GM06990 (cell line): ENCODE measurements at places on chromosomes 4 and X.

DNA sequence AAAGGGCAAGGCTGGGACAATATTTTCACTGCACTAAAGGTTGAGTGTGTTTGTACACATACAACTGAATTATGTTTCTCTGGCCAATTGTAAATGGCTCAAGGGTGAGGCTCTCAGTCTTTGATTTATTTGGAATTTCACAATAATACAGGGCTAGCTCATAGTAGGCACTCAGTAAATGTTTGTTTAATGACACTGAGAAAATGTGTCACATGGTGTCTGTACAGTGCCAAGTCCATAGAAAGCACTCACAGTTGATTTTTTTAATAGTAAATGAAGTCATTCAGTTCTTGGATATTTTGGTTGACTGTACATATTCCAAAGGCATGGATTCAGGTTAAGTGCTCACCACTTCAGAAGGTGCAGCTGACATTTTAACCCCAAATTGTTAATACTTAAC, 176.4 kb downstream of the IL1RAPL2 start:
- DNase-seq, result no peak

- DNase-seq, result no peak
Measured at GRCh38 chr4:76997532-76997931, 48.0 kb downstream of the SEPTIN11 start.

GRCh38 chr4:84691170-84691691, 108.3 kb downstream of the CDS1 start:
- DNase-seq, result no peak

GRCh38 chr4:6507345-6507744, 34.9 kb upstream of the PPP2R2C start:
- no peak for DNase-seq

DNA sequence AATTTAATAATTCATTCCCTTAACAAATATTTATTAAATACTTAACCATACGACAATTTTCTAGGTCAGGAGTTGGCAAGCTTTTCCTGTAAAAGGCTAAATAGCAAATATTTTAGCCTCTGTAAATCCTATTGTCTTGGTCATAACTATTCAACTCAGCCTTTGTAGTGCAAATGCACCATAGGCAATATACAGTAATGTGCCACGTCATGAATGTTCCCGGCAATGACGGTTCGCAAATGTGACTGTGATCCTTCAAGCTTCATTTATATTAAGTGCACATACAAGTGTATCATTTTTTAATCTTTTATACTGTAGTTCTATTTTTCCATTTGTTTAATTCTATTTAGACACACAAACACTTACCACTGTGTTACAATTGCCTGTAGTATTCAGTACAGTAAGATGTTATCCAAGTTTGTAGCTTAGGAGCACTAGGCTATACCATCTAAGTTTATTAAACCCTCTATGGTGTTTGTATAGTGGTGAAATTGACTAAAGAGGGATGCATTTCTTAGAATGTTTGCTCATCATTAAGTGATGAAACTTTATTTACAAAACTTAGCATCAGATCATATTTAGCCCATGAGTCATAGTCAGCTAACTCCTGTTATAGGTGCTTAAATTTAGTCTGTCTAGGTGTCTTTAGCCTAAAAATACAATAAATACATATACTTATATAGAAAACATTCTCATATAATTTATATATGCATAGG, 553.6 kb downstream of the STPG2 start:
- no peak for DNase-seq

GRCh38 chr4:39682138-39682537, 15.8 kb upstream of the UBE2K start:
- DNase-seq, result no peak

DNA sequence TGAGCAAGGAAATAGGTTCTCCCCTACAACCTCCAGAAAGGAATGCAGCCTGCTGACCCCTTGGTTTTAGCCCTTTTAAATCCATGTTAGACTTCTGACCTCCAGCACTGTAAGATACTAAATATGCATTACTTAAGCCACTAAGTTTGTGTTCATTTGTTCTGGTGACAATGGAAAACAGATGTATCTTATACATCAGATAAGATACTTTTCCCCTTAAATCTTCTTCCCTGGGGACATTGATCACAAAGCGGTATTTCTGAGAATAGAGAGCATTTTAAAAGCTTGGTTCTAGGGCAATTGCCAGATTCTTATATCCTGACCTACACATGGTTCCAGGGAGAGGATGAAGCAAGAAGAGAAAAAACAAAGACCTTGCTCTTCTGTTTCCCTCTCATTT, 6.5 kb upstream of the TMEM184C start:
- DNase-seq, result no peak

DNA sequence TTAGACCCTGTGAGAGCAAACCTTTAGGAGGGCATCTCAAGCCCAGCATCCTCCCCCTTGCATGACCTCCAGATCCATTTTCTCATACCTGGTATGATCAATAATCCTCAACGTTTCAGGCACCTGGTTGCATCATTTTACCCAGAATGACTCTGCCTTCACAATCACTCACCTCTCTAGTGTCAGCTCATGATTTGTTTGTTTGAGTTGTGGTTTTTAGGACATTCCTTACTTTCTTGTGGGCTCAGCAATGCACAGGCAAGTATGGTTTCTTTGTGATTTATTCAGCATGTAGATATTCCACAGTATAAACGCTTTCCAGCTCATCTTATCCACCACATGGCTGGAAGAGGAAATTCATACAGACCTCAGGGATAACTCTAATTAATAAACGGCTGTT, 93.6 kb upstream of the CPEB2 start:
- DNase-seq, result no peak

GRCh38 chr4:71992571-71993312, 39.1 kb upstream of the NPFFR2 start:
- DNase-seq, result no peak

DNA sequence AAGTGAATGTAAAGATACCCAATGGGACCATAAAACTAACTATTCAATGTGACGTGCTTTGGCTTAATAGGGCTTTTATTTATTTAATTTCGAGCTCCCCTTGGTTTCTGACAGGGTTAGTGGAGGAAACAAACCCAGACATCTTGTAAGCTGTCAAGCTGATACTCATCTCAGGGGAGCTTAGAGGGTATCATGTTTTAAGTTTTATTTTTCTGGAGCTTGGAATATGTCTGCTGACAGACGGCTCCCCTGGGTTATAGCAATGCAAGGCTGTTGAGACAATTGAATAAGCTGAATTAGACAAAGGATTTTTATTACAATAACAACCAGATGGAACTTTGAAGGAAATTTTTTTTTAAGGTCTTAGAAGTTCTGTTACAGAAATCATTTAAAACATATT, 456.5 kb downstream of the IL1RAPL1 start:
- DNase-seq, result no peak

DNA sequence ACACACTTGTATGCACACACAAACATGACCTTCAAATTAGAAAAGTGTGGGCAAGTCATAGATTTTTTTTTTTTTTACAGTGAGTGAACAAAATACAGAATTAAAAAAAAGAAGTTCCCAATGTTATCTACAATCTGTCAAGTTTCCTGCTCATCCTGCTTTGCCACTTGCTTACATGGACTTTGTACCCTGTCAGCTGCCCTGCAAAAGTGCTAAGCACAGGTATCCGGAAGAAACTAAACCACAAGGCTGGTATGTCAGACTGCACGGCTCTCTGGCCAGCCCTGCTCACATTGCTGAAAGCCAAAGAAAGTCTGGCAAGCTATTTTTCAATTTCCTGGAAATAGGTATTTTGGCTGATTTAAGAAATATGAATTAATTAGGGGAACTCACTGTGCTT, 38.9 kb upstream of the BCLAF3 start:
- DNase-seq, result no peak

GRCh38 chrX:72652082-72652481, 62.0 kb downstream of the PHKA1 start:
- no peak for DNase-seq
